ENCODE measurements at places on chromosomes 3 and 15.

DNA sequence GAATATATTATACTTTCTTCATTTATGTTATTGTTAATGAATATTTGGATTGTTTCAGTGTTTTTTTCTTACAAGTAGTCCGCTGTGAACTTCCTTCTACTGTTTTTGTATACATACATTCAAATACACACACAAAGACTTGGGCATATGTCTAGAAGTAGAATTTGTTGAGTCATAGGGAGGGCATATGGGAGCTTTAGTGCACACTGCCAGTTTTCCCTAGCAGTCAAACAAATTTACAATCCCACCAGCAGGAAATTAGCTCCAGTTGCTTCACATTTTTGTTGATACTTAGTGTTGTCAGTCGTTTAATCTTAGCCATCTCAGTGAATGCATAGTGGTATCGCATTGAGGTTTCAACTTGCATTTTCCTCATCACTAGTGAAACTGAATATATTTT is 492.3 kb downstream of the DIPK2A start:
- no peak for DNase-seq

DNA sequence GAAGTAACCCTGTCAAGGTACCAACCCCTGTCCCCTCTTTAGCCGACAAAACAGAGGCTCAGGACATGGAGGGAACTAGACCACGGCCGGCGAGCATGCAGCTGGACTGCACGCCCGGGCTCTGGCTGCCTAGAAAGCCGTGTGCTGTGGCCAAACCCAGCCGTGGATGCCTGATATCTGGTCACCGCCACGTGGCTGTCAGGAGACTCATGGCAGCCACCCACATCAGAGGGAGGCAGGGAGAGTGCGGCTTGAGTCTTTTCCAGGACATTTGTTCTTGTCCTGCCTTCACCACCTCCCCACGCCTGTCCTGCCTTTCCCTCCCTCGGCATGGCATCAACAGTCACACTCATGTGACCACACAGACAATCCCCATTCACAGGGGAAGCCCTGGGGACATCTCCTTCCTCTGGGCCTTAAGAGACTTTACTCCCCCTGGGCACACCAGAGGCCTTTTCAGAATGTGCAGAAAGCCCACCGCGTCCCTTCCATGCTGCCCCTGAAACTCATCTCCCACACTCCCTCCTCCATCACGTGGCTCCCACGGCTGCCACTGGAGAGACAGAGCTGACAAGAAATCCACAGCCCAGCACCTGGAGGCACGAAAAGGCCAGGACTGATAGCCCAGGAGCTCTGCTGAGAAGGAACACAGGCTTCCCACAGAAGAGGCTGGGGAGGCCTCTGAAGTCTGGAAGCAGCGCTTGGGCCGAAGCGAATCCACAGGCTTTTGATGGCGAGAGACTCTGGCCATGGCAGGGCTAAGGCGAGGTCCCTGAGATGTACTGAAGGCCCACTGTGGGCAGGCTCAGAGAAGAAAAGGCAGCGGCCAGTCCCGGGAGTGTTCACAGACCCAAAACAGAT is 71.2 kb upstream of the IQSEC1 start:
- DNase-seq, result no peak

GRCh38 chr3:120429921-120430361 is 20.9 kb downstream of the FSTL1 start:
- no peak for DNase-seq

DNA sequence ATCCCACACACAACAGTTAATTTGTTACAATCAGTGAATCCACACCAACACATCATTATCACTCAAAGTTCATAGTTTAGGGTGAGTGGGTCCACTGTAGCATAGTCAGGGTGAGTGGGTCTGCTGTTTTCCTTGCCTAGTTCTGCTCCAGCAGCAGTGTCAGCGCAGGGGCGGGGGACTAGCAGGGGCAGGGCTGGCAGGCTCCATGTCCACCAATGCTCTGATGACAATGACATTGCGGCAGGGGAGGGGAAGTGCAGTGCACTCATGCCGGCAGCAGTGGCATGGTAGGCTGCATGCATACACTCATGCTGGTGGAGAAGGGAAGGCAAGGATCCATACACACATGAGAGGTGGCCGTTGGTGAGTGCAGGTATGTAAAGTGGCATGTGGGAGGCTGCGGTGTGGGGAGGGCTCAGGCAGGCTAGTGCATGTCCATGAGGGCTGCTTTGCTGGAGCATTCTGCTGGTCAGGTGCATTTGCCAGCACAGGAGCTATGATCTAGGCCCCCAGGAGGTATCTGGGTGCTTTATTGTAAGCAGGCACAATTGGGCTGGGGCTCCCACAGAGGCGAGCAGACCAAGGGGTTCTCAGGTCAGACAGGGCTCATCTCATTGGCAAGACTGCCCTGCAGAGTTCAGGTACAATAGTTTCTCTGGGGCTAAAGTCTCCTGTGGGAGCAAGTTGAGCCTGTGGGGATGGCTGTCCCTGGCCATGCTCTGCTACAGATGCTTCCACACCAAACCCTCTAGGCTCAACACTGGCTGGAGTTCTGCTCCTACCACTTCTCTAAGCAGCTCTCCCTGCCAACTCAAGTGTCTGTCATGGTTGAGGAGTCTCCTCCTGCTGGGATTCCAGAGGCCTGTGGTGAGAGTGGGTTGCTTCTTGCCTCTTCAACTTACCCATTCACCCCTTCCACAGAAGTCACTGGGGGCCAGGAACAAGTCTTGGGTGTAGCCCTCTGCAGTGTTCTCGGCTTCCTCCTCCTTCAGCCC is 81.3 kb downstream of the KCNAB1 start:
- no peak for DNase-seq

DNA sequence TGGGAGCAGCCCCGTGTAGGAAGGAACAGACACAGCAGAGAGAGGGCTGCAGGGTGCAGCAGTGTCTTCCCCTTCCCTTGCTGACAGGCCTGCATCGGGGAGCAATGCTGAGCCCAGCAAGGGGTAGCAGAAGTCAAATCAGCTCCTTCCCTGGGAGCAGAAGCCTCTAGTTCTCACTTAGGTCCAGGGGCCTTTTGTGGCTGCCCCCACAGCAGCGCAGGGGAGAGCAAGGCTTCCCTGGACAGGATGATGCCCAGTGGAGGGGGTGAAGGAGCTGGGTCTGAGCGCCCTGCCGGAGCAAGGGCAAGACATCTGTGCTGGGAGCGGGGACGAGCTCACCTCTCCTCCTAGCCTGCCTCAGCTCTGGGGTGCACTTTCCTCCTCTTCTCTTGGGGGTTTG is 827 bp downstream of the PLCB2 start:
- no peak for DNase-seq
